Effector CD4-positive, alpha-beta T cell (primary cell): ENCODE measurements at places on chromosomes 1 and 21.

DNA sequence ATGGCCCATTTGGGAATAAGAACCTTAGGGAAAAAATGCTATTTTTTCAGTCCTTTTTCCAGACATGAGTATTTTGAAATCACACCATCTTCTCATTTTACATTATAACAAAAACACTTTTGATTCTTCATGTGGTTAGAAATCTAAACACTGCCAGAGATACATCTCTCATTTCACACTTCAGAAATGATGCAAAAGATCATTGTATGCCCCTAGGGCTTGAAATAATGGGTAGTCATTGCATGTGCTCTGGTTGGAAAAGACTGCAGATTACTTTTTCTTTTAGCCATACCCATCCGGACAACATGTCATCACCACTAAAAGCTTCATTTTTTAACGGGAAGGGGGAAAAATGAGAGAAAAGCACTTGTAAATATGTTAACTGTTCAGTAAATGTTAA is 1152.2 kb upstream of the ADGRL4 start:
- DNase-seq, result no peak

DNA sequence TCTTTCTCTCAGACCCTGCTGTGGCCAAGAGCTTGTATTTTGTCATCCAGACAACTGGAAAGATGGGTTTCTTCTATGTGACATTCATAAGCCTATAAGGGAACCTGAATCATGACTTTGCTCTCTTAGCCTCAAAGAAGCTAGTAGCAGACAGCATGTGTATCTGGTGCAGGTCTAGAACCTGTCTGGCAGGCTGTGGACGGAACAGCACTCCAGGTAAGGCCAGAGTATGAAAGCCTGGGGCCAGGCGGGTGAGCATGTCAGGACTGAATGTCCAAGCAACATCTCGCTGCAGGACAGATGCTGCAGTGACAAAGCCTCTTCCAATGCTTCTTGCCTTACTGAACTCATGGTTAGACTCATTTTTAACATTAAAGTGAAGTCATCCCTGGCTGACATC is 32.8 kb downstream of the AKNAD1 start:
- no peak for DNase-seq

DNA sequence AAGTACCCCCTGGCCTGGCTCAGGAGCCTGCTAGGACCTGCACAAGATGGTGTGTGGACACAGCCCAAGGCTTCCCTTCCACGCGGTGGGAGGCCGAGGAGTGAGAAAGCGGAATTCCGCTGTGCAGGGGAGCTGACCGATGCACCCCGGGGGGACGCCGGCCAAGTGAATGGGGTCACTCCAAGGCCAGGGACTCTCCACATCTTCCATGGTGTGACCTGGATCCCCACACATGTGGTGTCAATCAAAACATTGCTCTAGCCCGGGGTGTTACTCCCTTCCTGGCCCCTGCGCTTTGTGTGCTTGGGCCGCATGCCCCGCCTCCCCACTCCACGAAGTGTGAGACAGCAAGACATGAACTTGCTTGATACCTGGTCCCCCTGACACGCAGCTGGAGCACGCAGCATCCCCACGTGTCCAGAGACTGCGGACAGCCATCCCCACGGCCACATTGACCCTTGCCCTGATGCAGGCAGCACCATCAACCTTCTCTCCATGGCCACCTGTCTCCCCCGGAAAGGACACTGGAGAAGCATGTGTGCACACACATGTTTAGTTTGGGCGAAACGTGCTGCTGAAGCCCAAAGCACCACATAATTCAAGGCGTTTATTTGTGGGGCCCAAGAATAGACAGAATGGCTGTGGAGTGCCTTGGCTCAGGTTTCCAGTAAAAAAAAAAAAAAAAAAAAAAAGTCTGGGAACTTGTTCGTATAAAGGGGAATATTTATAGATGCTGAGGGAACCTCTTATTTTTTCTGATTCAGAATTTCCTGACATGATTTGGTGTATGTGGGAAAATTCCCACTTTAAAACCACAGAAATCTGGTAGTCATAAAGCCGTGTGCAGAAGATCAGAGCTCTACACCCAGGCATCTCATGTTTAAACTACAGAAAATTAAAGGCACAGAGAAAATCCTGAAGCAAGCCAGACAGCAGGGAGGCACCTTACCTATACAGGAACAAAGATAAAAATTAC is 171.7 kb downstream of the HUNK start:
- DNase-seq, result no peak

- DNase-seq, result no peak
Observed at GRCh38 chr1:19734472-19734999, 65.2 kb downstream of the TMCO4 start.

GRCh38 chr1:65267683-65268082 is 41.7 kb upstream of the DNAJC6 start:
- DNase-seq, result no peak

GRCh38 chr1:6519491-6519934 is 28.0 kb upstream of the PLEKHG5 start:
- no peak for DNase-seq

DNA sequence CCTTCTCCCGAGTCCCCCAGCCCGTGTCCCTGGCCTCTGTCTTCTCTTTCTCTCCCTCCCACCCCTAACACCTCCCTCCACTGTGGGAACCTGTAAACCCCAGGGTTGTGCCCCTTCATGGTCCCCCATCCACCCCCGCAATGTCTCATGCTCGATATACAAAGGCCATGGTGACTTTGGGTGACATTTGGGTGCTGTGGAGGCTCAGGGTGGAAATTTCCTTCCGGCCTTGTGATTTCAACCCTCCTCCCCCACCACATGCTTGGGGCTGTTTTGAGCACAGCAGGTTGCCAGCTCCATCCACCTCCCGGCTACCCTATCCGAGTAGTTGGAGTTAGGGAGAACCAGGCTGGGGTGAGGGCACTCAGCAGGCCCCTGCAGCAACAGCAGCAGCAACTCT is 25.7 kb upstream of the VPS13D start:
- DNase-seq, result no peak
